ENCODE measurements at places on chromosomes 13 and 19.

- no peak overlapping the region for H3K4me3 ChIP-seq
- no peak for DNase-seq
- no peak overlapping the region for H3K27ac ChIP-seq
- no peaks in the 10 kb centered on the region for H3K27me3 ChIP-seq
- H3K36me3 ChIP-seq: no peaks in the 10 kb centered on the region
Observed at GRCh38 chr19:7772752-7773291, 9.8 kb downstream of the CLEC4M start.

DNA sequence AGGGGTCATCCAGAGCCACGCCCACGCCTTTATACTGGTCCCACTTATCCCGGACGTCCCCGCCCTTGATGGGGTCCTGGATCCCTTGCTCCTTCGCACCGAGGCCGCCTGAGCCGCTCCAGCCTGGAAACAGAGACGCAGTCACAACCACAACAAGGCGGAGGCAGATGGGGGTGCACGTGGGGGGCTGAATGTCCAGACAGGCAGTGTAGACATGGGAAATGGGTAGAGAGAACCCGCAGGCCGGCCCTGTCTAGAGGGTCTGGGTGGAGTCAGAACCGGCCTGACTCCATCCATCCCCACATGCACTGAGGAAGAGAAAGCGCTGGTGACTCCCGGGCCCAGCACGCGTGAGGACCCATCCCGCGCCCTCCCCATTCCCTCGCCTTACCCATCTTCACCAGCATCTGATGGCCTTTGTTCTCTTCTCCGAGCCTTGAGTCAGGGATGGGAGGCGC lies 23.0 kb downstream of the CHERP start:
- H3K27ac ChIP-seq: no peak overlapping the region
- peaks cover 11% of the 10 kb centered on the region for H3K4me1 ChIP-seq
- H3K27me3 ChIP-seq: no peaks in the 10 kb centered on the region
- no peak overlapping the region for H3K4me3 ChIP-seq
- peaks cover 92% of the 10 kb centered on the region for H3K36me3 ChIP-seq
- DNase-seq: no peak

DNA sequence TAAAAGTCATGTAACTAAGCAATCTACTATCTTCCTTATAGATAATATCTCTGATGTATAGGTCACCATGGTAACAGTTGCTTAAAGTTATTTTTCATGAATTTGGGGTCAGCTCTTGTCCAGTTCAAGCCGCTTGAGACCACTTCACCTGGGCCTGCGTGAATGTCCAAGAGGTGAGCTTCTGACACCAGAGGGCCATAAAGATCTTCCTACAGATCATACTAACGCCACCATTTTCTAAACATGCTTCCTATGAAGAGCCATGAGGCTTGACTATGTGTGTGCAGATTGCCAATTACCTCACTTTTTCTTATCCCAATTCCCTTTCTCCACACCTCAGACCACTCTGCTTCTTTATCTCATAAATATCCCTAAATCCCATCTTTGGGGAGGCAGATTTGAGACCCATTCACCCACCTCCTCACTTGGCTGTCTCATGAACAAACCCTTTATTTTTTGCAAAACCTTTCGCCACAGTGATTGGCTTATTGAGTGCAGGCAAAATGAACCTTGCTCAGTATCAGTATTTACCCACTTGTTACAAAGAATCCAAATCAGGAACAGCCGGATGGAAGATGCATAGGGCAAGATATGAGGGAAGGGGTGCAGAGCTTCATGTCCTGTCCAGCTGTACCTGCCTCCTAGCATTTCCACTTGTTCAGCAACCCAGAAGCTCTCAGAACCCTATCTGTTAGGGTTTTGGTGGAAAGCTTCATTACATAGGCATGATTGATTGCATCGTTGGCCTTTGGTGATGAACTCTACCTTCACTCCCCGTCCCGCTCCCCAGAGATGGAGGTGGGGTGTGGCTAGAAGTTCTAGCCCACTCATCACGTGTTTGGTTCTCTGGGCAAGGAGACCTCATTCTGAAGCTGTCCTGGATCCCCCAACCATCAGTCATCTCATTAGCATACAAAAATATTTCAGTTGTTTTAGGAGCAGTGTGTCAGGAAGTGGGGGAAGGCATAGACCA lies 34.2 kb downstream of the FAM187B start:
- no peak for DNase-seq
- no peaks in the 10 kb centered on the region for H3K36me3 ChIP-seq
- H3K4me3 ChIP-seq: no peak overlapping the region
- H3K27ac ChIP-seq: no peak overlapping the region
- no peaks in the 10 kb centered on the region for H3K4me1 ChIP-seq

DNA sequence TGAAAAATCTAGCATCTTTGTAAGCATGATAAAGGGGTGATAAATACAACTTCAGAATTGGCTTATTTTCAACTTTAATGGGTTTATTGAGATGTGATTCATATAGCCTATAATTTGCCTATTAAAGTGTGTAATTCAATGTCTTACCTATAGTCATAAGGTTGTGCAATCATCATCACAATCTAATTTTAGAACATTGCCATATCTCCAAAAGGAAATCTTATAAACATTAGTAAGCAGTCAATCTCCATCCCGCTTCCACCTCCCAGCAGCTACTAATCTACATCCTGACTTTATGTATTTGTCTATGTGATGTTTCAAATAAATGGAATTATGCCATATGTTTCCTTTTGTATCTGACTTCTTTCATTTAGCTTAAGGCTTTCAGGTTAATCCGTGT lies 145.2 kb upstream of the KLHL1 start:
- H3K27me3 ChIP-seq: no peaks in the 10 kb centered on the region
- no peaks in the 10 kb centered on the region for H3K4me1 ChIP-seq
- H3K4me3 ChIP-seq: no peak overlapping the region
- DNase-seq: no peak

- H3K27ac ChIP-seq: no peak overlapping the region
- peaks cover 26% of the 10 kb centered on the region for H3K27me3 ChIP-seq
- H3K4me3 ChIP-seq: no peak overlapping the region
- H3K4me1 ChIP-seq: no peaks in the 10 kb centered on the region
- no peak for DNase-seq
Observed at GRCh38 chr19:13347367-13347766, 158.9 kb downstream of the CACNA1A start.

DNA sequence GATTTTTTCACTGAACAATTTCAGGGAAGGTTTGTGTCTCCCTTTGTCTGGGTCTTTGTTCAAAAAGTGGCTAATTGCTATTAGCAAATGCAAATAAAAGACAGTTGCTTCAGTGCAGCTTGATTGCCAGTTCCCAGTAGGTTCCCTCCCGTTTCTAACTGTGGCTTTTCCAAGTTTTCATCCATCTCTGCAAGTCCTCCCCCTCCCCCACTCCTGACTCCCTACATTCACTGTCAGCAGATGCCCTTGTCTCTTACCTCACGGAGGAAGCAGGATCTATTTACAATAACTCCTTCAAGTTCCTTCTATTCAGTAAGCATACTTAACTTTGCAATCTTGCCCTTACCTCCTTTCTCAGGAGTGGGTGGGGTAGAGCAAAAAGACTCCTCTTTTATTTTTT lies 55.4 kb upstream of the SCEL start:
- H3K36me3 ChIP-seq: no peaks in the 10 kb centered on the region
- H3K4me3 ChIP-seq: no peak overlapping the region
- H3K27ac ChIP-seq: no peak overlapping the region
- no peaks in the 10 kb centered on the region for H3K27me3 ChIP-seq

DNA sequence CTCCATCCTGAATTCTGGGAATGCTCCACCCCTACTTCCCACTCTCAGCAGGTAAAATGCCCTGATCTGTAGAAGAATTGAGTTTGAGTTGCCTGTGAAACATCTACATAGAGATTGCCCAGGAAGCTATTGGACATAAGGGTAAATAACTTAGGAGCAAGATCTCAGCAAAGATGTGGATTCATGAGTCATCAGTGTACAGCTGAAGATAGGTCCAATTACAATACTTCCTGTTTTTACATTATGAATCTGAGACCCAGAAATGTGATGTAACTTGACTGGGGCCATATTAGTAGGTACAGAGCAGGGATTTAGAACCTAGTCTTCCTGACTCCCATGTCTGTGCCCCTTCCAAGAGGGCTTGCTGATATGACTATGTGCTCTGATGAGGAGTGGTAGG lies 79.4 kb upstream of the FNDC3A start:
- no peaks in the 10 kb centered on the region for H3K36me3 ChIP-seq
- H3K4me1 ChIP-seq: peaks cover 15% of the 10 kb centered on the region
- no peak for DNase-seq

Measured in spleen (tissue), 13 donors.